ENCODE measurements at places on chromosomes 3 and 15. TPM values are rescaled to one million over a fixed set of nuclear protein-coding genes. Genes with fewer than 3 reads are reported as not detected.

Gene CKMT1B
- not detected for total RNA-seq

Gene COL8A1
- total RNA-seq, result 185 TPM

Gene MORC1
- total RNA-seq, result not detected

Gene EPHB3
- total RNA-seq, result 7.0 TPM

Gene INKA1
- total RNA-seq, result 3.7 TPM

Gene ACP3
- total RNA-seq, result 1.3 TPM

Gene PRSS50
- not detected for total RNA-seq
